ENCODE measurements at places on chromosomes 6 and 20.

GRCh38 chr6:49933526-49933925 is 30.4 kb downstream of the DEFB114 start:
- no peak for DNase-seq

- DNase-seq, result no peak
Measured at GRCh38 chr6:93021235-93021915, 398.0 kb downstream of the EPHA7 start.

GRCh38 chr6:87393026-87393622 is 14.6 kb upstream of the CFAP206 start:
- peak; percentile 13 for DNase-seq

DNA sequence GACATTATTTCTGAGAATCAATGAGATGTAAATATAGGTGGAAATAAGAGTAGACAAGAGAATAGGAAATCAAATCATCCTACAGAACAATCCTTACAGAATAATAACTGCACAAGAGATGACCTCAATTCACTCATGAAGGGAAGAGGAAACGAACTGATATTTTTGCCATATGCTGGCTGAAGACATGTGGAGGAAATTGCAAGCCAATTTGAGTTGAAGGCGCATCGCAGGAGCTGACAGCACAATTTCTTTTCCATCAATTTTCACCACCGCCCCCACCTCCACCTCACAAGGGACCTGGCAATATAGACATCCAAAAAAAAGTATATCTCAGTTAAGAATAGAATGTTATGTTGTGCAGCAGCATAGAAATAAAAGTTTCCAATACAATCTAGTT is 20.3 kb downstream of the CITED2 start:
- no peak for DNase-seq

DNA sequence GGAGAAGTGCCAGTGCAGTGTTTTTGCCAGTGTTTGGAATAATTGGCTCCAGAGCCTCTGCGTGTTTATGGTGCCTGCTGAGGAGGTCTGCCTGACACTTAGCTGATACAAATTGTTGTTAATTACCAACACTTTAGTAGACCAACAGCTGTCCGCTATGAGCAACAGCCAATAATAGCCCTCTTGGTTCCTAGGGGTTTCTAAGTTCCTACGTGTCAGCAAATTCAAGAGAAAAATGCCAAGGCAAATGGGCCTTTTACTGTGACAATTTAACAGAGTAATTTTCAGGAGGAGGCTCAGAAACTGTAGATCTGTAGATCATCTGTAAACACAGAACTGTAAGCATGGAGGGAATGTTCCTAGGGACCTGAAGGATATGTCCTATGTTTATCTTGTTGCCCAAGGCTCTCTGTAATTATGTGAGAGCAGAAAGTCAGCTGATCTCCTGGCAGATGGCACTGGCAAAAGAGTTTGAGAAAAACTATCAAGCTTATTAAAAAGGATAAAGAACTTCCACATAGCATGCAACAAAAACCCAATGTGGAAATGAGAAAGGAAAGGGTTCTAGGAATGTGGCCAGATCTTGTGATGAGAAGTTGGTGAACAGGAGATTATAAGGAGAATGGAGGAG is 157.7 kb downstream of the GJA1 start:
- DNase-seq, result no peak

- DNase-seq, result no peak
Measured at GRCh38 chr20:34468951-34469350, 47.3 kb upstream of the DYNLRB1 start.

GRCh38 chr6:88135578-88136114 is 30.5 kb downstream of the CNR1 start:
- no peak for DNase-seq

GRCh38 chr6:26465776-26466175 is 8.0 kb downstream of the BTN2A1 start:
- no peak for DNase-seq

- DNase-seq, result no peak
Measured at GRCh38 chr6:109799664-109800063, 108.6 kb downstream of the FIG4 start.

DNA sequence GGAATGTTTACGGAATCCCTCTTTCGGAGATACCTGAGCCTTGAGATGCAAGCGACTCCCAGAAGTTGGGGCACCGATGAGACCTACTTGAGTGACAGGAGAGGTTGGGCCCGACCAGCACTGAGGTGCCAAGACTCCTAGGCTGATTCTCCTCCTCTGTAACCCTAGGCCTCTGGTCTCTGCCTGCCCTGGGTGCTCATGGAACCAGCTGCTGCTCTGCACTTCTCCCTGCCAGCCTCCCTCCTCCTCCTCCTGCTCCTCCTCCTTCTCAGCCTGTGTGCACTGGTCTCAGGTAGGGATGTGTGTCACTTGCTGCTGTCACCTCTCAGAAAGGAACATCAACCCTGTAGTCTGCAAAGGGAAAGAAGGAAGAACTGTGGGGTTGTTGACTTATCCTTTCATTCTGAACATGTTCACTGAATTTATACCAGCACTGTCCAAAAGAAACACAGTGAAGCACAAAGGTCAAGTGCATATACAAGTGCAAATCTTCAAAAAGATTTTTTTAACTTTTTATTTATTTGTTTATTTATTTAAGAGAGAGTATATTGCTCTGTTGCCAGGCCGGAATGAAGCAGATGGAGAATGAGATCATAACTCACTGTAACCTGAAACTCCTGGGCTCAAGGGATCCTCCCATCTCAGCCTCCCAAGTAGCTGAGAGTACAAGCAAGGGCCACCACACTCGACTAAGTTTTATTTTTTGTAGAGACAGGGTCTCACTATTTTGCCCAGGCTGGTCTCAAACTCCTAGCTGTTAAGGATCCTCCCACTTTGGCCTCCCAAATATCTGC is 913 bp downstream of the BTN2A2 start:
- DNase-seq, result no peak

- DNase-seq, result no peak
Measured at GRCh38 chr6:46894433-46894832, 27.3 kb downstream of the ADGRF5 start.

DNA sequence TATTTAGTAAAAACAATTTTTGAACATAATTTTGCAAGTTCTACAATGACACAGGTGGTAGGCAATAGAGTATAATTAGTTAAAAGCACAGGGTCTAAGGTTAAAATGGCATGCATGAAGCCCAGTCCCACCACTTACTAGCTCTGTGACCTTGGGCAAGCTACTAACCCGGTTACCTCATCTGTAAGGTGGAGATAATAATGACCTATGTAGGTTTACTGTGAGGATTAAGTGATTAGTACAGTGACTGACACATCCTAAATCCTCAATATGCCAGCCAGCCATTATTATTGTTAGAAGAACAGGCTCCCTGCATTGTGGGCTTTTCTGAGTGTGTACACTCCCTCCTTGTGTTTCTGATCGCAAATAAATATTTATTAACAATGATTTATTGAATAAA is 26.2 kb downstream of the ATXN1 start:
- DNase-seq, result no peak

DNA sequence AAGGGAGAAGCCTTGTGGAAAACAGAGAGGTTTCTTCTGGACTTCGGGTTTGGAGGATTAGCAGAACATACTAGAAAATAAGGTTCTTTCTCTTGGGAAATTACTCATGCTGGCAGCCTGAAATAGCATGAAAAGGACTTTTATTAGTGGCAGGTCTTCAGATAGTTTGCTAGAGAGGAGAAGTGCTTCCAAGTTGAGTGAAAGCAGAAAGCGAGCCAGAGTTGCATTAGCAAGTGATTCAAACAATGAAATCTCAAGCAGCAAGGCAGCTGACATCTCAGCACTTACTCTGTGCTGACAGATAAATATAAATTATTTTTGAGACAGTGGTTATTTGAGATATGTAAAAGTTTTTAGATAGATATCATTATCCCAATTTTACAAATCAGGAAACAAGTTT is 91.9 kb downstream of the PLCB4 start:
- DNase-seq, result no peak

DNA sequence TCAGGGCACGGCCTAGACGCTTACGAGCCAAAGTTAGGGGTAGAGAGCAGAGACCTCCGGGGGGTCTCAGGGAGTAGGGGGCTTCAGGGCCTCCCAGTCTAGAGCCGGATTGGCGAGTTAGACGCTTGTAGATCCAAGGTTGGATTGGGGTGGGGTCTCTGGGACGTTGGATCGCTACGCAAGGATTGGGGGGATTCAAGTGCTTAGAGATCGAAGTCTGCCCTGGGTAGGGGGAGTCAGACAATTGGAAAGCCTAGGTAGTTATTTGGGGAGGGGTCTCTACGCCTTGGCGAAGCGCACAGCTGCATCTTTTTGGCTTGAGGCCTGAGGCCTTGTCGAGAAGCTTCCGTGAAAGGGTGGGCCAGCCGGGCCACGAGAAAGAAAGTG is 469 bp downstream of the STX16 start:
- no peak for DNase-seq

GRCh38 chr6:153702671-153703070 is 336.4 kb upstream of the OPRM1 start:
- DNase-seq, result peak; percentile 50

GRCh38 chr6:74785236-74785635 is 420.6 kb downstream of the COL12A1 start:
- DNase-seq, result no peak

DNA sequence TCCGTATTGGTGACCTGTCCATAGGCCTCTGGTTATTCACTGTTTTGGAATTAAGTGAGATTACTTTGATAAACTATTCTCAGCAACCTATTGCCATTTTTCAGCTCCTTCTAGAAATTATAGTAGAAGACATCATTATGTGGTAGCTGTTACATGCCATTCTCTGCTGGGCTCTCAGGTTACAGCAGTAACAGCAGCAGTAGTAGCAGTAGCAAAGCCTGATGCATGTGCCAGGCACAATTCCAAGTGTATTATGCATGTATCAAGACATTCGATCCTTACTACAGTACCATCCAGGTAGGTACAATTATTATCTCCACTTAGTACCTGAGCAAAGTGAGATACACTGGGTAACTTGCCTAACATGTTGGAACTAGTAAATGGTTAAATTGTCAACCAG is 74.3 kb downstream of the RPS12 start:
- no peak for DNase-seq

DNA sequence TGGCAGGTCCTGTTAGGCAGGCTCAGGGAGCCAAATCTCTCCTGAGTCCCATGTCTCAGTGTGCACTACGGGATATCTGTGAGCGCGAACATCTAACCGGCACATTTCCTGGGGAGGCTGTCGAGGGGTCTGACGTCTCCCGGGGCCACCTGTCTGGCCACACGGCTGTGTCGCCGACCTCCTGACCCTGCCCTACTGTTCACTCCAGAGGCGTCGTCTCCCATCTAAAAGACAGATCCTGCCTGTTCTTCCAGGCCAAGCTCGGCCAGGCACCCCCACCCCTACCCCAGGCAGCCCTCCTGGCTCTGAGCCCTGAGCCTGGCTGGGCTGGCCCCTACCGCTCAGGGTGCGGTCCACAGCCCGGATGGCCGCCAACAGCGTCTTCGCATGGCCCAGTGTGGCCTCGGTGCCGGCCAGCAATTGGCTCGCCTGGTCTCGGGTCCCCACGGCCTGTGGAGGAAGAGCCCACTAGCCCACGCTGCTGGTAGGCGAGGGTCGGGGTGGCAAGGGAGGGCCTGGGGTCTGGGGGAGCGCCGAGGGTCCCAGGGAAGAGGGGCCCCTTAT is 16.6 kb downstream of the ADRM1 start:
- no peak for DNase-seq
